ENCODE measurements at places on chromosomes 7 and 10. TPM values are rescaled to one million over a fixed set of nuclear protein-coding genes. Genes with fewer than 3 reads are reported as not detected.
A peak's percentile ranks its signal among the peaks of the same experiment; 100 is the strongest.

GRCh38 chr10:9615189-9615588 lies 1402.5 kb upstream of the CELF2 start:
- DNase-seq, result no peak

- DNase-seq, result peak; percentile 8
Measured at GRCh38 chr7:119197172-119197876, 972.8 kb downstream of the ANKRD7 start.

GRCh38 chr10:48907730-48908129 lies 31.9 kb downstream of the LRRC18 start:
- no peak for DNase-seq

SHTN1 gene
- 5.6 TPM for polyA plus RNA-seq

DNA sequence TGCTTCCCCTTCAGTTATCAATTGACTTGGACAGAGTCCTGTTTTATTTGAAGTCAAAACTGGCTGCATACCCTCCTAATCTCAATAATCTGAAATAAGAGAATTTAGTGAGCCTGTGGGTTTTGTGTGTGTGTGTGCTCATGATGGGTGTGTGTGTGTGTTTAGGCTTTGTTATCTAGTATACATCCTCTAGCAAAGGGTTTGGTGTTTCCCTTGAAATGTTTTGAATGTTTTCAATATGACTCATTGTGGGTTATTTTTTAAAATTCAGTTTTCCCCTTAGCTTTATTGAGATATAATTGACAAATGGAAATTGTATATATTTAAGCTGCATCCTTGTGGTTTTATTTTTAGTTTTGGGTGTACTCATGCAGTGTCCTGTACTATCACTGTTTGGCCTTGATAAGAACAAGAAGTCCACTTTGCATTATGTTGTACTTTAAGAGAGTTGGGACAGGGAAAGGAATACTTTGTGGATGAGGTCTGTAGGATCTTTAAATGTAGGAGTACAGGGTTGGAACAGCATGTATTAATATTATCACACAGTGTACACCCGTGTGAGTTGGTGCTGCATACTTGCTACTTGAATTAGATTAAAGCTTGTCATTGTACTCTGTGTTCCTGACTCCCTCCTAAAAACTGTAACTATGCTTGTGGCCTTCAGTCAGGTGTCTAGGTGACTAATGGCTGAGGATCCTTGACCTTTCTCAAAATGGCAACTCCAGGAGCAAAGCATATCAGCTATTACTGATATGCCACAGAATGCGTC lies 58.3 kb downstream of the VCL start:
- DNase-seq, result peak; percentile 65

DNA sequence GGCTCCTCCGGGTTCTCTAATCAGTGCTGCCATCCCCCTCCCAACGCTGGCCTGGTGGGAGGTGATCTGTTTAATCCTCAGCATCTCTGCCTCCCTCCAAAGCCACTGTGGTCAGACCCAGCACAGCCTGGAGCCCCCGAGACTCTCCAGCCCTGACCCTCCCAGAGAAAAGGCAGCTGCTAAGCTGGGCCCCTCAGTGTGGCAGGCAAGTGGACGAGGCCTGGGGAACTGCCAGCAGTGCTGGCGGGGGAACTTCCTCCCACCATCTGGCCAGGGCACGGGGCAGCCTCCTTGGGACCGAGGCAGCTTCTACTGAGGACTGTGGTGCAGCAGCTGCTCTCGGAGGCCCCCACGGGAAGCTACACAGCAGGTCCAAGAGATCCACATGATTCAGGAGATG lies 51.1 kb downstream of the DPYSL4 start:
- no peak for DNase-seq

GRCh38 chr10:4648999-4649398 lies 177.0 kb upstream of the AKR1E2 start:
- no peak for DNase-seq

DNA sequence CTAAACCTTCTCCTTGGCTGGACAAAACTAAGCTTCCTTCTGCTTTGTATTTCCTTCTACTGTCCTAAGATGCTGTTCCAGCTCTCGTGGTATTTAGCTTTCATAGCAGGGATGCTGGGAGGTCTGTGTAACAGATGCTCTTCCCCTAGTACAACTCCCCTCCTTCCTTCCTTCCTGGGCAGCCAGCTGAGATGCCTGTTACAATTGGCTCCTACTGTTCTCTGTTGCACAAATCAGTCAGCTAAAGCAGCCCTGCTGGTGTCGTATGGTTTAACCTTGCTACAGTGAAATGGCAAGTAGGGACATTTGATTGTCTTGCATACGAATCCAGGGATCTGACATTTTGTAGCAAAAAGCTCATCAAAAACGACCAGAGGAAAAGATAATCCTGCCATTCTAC lies 143.8 kb downstream of the ARHGAP21 start:
- DNase-seq, result no peak

SHH gene
- not detected for polyA plus RNA-seq

- no peak for DNase-seq
Measured at GRCh38 chr10:98326621-98327027, 58.6 kb upstream of the LOXL4 start.

- no peak for DNase-seq
Measured at GRCh38 chr10:26448292-26448691, 10.2 kb downstream of the APBB1IP start.

DNA sequence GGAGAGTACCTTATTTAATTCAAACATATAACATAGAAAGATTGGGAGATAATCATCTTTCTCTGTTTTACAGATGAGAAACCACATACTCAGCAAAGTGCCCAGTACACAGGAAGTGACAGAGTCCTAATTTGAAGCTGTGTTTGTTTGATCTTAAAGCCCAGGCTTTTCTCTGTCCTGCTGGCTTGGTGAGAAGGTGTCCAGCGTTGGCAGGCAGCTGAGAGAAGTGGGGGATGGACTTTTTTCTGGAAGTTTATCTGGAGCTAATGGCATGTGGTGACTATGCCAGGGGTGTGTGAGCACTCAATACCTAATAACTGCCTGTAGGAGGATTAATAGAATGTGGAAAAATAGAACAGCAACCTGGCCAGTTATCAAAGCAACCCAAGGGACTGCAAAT lies 60.8 kb downstream of the NPSR1 start:
- no peak for DNase-seq

DNA sequence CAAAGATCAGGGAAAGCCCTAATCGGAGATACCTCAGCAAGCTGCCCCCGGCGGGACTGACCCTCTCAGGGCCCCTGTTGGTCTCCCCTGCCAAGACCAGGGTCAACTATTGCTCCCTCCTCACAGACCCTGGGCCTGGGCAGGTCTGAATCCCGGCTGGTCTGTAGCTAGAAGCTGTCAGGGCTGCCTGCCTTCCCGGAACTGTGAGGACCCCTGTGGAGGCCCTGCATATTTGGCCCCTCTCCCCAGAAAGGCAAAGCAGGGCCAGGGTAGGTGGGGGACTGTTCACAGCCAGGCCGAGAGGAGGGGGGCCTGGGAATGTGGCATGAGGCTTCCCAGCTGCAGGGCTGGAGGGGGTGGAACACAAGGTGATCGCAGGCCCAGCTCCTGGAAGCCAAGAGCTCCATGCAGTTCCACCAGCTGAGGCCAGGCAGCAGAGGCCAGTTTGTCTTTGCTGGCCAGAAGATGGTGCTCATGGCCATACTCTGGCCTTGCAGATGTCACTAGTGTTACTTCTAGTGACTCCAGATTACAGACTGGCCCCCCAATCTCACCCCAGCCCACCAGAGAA lies 24.1 kb downstream of the TBATA start:
- DNase-seq, result no peak
